ENCODE measurements at places on chromosomes 13 and 19.

DNA sequence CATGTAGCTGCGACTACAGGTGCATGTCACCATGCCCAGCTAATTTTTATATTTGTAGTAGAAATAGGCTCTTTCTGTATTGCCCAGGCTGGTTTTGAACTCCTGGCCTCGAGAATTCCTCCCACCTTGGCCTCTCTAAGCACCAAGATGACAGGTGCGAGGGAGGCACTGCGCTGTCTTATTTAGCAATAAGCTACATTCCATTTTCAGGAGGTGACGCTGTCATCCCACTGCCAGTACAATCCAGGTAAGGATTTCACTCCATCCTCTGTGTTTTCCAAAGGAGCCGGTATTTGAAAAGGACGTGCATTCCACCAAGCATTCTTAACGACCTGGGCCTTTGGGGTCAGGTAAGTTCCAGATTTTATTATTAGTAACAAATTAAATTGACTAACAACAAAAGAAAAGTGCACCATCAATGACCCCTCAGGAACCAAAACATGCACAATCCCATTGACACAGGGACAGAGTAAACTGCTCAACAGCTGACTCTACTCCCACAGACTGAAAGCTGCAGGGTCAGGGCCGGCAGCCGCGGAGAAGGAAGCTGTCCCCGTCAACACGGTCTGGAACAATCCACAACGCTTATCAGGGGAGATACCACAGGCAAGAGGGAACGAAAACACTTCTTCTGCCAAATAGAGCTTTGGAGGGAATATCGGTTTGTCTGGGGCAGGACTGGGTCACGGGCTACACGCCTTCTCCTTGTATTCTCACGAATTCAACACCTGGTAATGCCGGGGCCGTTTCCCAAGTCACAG lies 82.8 kb downstream of the INSR start:
- DNase-seq: no peak

DNA sequence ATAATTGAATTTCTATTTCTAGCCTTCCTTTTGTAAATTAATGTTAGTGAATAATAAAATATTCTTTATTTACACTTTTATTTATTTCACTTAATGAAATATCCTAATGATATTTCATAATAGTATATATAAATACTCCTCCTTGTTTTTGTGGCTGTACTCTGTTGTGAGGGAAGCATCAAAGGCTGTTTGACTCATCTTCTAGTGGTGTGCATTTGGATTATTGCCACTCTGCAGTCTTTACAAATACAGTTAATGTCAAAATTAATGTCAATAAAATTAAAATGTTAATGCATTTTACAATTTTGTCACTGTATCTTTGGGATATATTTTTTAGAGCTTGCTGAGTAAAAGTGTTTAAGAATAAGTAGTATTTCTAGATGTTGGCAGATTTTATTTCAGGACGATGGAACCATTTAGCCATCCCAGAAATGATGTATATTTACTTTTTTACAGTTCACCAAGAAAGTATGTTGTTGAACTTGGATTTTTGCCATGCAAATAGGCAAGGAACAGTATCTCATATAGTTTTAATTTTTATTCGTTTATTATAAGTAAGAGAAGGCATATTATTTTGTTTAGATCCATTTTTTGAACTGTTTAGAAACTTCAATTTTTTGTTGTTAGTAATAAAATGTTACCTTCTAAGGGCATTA lies 281.2 kb upstream of the SLITRK6 start:
- no peak for DNase-seq

DNA sequence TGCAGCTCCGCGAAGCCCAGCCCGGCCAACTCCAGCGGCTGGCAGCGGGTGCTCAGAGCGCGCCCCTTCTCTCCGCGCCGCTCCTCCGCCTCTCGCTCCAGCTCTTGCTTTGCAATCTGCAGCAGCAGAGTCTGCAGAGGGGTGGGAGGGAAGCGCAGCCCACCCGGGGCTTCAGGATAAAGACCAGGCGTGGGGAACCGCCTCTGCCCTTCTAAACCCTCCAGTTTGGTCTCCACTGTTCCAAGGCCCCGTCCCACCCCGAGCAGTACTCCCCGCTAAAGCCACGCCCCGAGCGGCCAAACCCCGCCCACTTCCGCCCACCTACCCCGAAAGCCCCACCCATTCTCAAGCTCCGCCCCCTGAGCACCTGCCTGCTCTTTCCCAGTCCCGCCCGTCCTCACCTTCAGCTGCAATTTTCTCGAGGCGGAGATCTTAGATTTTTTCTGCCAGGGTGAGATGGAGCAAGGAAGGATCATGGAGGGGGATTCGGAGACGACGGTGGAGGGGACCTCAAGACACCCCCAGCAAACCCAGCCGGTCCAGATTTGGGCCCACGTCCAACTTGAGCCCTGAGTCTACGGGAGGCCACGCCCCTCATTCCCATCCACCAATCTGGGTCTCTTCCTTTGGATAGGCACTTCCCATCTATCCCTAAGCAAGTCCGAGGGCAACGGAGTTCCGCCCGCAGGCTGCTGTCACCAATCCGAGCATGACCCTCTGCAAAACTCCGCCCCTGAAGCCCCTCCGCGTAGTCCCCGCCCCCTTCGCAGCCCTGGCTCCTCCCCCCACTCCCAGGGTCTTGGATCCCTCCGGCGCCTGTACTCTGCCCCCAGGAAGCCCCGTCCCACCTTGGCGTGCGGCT lies 1.1 kb downstream of the TNNI3 start:
- DNase-seq: peak; percentile 9

- DNase-seq: no peak
Measured at GRCh38 chr13:27770809-27771208, 21.5 kb upstream of the GSX1 start.

DNA sequence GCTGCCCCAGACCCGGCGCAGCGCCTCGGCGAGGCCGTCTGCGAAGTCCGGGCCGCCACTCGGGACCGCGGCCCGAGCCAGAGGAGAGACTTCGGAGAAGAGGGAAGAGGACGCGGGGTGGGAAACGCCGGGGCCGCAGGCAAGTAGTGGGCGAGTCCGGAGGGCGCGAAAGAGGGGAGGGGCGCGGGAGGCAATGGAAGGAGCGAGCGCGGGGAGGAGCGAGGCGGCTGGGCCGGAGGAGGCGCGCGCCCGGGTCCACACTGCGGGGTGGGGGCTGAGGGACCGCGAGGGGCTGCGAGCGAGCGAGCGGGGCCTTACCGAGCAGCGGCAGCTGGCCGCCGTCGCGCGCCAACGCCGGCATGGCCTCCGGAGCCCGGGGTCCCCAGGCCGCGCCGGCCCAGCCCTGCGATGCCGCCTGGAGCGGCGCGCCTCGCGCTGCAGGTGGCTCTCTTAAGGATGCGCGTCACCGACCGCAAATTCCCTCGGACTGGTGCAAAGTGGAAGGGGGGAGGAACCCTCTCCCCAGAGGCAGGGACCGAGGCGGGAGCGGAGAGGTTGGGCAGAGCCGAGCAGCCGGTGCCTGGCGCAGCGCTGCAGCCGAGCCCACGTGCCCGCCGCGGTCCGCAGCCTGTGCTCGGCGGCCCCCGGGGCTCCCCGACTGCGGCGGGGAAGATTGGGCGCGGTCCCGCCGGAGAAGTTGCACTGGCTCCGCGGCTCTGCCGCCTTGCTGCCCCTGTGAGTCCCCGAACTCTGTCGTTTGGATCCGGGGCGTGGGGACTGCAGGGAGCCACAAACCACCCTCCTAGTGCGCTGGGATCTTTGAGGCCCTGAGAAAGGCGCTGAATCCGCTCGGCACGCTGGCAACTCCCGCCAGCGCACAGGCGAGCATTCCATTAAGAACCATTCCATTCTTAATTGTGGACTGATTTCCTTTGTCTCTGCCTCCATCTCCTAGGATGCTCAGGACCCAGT lies at the start of gene FLT3:
Gene FLT3, minus strand, starts transcription at position 427 of the 972 bp plus-strand sequence. Its CDS starts 66 bp downstream, at position 361.
- no peak for DNase-seq

DNA sequence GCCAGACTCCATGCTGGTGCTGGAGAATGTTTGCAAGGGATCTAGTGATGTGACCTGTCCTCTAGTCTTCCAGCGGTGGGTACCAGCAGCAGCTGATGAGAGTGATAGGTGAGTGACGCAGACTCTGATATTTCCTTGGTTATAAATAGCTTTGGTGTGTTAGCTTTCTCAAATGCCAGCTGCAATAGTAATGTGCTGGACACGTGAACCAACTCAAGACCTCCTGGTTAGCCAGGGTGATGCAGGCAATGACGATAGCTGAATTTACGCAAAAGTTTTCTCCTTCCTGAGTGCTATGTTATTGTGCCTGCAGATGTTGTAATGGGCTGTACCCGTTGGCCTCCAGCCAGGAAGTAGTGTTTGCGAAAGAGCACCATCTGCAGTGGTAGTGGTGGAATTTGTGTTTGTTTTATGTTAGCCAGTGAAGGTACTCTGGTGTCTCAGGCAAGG lies 129.5 kb downstream of the CYSLTR2 start:
- DNase-seq: no peak

- no peak for DNase-seq
Measured at GRCh38 chr13:30321256-30321655, 13.9 kb upstream of the KATNAL1 start.

DNA sequence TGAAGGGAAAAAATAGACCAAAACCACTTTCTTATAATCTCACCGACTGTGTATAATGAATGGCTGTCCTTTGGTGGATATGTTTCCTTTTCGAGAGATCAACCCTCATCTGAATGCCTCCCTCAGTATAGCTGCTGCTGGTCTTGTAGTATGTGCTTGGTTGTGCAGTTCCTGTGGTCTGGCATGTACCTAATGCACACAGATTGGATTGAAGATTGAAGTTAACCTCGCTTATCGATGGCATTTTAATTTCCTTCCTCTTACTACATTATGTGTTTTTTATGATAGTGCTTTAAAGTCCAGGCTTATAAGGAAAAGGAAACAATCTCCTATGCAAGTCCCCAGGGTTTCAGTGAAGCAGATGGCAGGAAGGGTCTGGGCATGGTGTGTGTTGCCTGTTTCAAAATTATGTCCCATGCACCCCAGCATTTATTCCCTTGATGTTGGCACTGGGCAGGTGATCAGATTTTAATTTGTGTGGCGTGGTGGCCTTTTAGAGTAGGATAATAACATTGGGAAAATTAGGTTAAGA lies 334.1 kb downstream of the SHISA2 start:
- no peak for DNase-seq

DNA sequence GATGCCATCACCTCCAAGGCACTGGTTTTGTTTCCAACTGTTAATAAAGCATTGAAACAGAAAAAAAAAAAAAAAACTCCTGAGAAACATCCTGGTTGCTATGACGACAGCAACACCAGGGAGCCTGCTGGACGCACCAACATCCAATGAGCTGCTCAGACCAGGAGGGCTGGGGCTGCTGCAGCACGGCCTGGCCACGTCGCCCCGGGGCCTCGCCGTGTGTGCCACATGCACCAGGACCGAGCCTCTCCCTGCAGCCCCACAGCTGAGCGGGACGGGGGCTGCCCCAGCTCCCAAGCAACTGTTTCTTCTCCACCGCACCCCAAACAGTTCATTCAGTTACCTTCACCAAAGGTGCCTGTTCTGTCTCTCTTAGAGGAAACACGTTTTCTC lies 54.5 kb downstream of the RASA3 start:
- DNase-seq: no peak

GRCh38 chr13:26968431-26969341 lies 202.9 kb downstream of the USP12 start:
- no peak for DNase-seq

- no peak for DNase-seq
Measured at GRCh38 chr13:113407103-113407530, 43.2 kb upstream of the GRTP1 start.

DNA sequence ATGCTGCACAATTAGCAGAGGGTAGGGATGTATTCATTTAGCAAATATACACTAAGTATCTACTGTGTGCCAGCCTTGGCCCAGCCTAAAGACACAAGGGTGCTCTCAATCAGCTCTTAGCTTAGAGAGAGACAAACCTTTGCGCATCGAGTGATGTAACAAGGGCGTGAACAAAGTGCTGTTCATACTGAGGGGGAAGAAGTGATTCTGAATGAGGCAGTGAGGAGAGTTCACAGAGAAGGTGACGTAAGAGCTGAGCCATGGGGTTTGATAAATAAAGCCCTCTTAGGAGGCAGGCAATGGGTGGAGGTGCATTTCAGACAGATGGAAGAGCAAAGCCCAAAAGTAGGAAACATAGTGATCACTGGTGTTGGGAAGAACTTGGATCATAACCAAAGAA lies 68.5 kb downstream of the FLT1 start:
- no peak for DNase-seq

Measured in effector CD8-positive, alpha-beta T cell (primary cell).